H7 (cell line): ENCODE measurements at places on chromosomes 4 and X. TPM values are rescaled to one million over a fixed set of nuclear protein-coding genes. Genes with fewer than 3 reads are reported as not detected.

The VCX gene
- not detected in 2 replicates for total RNA-seq

DNA sequence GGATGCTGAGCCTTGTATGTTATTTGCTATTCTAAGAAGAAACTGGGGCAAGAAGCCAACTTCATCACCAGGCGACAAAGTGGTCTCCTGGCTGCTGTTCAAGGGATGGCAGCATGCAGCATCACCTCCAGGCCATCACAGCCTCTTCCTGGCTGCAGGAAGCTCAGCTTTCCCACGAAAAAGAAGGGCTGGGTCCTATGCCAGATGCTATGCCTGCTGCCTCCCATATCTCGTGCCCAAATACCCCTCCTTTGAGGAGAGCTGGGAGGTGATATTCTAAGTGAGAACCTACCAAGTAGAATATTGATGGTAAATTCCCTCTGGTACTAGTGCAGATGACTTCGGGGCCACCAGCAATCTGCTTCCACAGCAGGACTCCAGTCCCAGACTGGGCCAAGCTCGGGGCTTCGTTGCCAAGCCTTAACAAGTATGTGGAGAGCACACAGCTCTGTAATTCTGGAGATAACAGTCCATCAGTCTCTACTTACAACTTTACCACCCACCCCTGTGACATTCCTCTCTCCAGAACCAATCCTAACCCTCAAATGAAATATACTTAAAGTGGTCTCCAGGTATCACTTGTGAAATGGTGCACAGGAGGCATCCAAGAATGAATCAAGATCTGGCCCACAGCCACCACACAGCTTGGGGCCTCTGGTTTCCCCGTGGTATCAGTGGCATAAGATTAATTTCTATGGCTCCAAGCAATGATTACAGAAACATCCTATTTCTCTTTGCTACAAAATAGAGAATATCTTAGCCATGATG is 149.3 kb downstream of the PALLD start:
- no peak for DNase-seq

- DNase-seq: no peak
Measured at GRCh38 chr4:186368281-186368680, 102.3 kb downstream of the F11 start.

- peak; percentile 84 for DNase-seq
Measured at GRCh38 chr4:8306511-8307021, 37.0 kb downstream of the HTRA3 start.

- no peak for DNase-seq
Measured at GRCh38 chrX:108216919-108217571, 125.5 kb downstream of the ATG4A start.

The RTL3 gene
- total RNA-seq: not detected in 2 replicates

The TRIM75 gene
- total RNA-seq: not detected in 2 replicates

The CXXC4 gene
- total RNA-seq: 0.67 and 0.83 TPM in 2 replicates

DNA sequence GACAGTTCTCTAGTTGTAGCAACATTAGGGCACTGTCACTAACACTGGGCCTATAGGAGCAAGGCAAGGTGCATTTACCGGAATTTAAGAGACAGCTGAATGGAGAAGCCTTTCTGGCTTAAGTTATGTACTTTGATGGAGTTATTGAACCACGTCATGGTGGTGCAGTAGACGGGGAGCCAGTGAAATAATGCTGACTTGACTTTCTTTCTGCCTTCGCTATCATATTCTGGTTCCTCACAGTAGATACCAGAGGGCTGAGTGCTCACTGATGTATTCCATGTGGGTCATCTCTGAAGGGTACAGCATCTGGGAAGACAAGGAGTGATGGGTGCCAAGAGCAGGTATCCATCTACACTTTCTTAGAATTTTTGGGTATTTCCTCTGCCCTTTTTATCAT is 802.8 kb downstream of the FSTL5 start:
- DNase-seq: no peak
